Endothelial cell (in vitro differentiated cells): ENCODE measurements at places on chromosomes 5 and 9. TPM values are rescaled to one million over a fixed set of nuclear protein-coding genes. Genes with fewer than 3 reads are reported as not detected.

DNA sequence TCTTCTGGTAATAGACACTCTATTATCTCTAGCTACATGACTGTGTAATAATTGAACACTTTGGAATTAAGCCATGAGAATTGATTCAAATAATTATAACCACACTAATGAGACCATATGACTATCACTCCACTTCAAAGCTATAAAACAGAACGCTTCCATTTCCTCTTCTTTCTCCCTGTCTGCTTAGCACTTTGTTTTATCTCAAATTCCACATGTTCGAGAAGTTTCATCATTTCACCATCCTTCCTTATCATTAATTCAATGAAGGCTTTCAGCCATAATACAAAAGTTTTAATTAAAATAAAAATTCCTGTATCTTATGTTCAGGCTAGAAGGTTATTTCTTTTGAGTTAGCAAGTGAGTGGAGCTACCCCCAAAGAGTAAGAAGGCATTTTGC is 7.4 kb upstream of the DCTN4 start:
- DNase-seq = no peak

DNA sequence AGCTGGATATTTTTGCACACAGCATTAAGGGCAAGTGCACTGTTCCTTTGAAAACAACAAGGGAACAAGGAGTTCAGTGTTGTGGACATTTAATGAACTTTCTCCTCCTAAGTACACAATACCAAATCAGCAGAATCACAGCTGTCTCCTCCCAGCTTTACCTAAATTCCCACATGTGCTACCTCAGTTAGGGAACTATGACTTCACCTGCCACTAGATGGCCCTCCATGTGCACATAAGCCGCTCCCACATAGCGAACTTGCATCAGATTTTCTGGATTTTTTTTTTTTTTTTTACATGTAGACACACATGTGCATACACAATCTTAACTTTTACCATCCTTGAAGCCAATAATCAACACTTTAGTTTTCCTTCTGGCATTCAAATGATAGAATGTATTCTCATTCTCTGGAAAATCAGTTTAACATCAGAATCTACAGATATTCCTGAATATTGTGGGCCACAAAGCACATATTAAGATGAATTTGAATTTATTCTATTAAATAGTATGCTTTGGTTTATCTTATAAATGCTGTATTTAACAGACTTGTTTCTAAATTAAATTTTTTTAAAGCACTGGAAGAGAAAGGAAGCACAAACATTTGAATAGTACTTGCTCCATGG is 123.6 kb downstream of the PALM2AKAP2 start:
- DNase-seq = peak; percentile 65

The WWC1 gene
- total RNA-seq = 1.1 TPM

DNA sequence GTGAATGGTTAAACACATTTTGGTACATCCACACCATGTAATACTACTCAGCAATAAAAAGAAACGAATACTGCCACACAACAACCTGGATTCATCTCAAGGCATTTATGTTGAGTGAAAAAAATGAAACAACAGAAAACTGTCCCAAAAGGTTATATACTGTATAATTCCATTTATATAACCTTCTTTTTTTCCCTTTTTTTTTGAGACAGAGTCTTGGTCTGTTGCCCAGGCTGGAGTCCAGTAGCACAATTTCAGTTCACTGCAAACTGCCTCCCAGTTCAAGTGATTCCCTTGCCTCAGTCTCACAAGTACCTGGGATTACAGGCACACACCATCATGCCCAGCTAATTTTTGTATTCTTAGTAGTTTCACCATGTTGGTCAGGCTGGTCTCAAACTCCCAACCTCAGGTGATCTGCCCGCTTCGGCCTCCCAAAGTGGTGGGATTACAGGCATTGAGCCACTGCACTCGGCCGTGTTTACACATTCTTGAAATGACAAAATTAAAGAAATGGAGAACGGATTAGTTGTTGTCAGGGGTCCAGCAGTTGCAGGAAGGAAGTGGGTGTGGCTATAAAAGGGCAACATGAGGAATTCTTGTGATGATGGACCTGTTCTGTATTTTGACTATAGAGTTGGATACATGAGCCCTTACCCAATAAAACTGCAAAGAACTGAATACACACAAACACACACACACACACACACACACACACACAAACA is 17.4 kb downstream of the PPP6C start:
- DNase-seq = no peak

DNA sequence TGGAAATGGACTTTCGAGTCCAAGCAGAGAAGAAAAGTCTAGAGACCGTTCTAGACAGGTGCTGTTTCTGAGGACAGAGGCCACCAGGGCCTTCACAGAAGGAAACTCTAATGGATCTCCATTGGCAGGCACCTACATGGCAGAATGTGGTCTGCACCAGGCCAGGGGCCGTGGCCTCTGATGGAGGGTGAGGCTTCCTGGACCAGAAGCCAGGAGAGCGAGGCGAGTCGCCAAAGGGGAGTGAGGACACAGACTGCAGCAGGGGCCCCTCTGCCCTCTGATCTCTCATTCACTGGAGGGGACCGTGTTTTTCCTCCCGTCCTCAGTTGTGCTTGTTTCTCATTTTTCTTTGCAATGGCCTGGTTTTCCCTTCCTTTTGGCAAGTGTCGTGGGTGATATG is 41.1 kb downstream of the ALG2 start:
- DNase-seq = no peak

GRCh38 chr5:79193643-79194042 is 42.3 kb upstream of the JMY start:
- no peak for DNase-seq

The NIM1K gene
- 0.15 TPM for total RNA-seq

The FOXD4L5 gene
- total RNA-seq = 0.10 TPM
